Left colon (tissue), 2 donors: ENCODE measurements at places on chromosomes 12 and 14.

DNA sequence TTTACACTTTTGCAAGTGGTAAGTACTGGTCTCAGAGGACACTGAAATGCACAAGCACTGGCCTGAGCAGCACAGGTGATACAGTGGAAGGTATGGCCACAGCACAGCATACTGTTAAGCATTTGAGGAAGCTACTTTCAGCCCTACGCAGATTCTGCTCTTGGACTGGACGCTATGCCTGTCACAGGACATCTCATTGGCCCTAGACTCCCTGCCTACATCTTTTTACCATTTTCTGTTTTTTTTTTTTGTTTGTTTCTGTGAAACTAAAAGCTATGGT, 144.2 kb upstream of the ABCD2 start:
- no peak for DNase-seq

GRCh38 chr14:20278414-20278813, 27.3 kb downstream of the TTC5 start:
- DNase-seq = no peak

DNA sequence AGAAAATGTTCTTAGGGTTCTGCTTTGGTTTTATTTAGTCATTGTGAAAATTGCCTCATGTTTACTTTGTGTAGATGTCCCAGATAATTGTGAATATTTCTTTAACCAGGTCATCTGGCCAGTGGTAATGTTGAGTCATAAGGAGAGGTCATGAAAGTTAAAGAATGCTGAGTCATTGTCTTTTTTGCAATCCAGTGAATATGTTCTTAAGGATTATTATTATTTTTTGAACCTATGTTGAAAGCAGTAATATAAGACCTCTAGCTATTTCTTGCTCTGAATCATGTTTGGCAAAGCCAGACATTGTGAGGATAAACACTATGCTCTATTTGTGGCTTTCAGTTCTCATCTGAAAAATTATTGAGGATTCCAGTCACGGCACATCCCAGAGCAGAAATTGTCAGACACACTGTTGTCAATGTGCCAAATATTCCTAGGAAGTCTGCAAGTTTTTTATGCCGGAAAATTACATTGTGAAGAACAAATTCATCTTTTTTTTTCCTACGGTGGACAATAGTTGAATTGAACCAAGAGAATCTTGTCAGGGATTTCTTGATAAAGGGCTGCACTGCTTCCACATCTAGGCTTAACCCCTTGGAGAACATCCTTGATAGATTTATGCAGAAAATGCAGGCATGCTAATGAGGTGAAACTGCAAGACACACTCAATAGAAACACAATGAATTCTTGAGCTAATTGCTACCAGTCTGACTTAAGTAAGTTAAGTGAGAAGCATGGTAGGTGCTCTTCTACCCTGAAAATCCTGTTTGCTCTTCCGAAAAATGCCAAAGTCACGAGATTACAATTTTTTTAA, 369.6 kb downstream of the ATP23 start:
- no peak for DNase-seq

DNA sequence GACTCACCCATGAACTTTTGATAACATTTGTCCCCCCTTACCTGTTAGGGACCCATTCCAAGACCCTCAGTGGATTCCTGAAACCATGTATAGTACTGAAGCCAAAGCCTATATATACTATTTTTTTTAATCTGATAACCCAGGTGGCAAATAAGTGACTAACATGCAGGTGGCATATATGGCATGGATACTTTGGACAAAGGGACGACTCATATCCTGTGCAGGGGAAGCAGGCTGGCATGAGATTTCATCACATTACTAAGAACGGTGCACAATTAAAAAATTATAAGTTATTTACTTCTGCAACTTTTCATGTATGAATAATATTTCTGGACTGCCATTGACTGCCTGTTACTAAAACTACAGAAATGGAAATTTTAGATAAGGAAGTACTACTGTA, 880.1 kb upstream of the FBXO33 start:
- DNase-seq = no peak

DNA sequence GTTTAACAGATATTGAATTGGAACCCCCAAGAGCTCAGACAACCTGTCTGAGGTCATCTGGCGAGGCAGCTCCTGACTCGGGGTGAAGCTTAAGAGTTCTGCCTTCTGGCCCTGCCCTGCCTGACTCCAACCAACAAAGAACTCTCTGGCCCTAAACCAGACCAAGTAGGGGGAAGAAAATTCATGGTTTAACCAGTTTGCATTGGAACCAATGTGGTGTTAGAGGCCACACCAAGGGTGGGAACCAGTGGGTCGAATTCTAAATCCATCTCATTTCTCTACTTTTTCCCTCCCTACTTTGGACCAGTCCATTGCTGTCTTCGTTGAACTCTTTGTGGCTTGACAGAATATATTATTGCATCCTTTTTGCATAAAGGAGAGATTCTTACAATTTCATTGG, 30.4 kb upstream of the GSG1 start:
- no peak for DNase-seq

DNA sequence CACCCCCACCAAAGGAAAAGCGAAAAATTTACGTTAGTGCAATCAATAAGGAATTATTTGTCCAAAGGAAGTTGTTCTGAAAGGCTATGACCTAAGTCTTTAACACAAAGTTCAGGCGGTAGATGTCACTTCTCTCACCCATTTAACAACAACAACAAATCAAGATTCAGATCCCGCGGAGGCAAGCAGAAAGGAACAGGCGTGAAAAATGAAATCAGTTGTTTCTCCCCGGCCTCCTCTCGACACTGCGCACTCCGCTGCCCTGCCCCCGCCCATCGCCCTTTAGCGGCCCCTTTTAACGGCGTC, 1.4 kb downstream of the DENND5B start:
- DNase-seq = no peak

- DNase-seq = no peak
Measured at GRCh38 chr12:124031058-124031457, 58.0 kb downstream of the ZNF664 start.

DNA sequence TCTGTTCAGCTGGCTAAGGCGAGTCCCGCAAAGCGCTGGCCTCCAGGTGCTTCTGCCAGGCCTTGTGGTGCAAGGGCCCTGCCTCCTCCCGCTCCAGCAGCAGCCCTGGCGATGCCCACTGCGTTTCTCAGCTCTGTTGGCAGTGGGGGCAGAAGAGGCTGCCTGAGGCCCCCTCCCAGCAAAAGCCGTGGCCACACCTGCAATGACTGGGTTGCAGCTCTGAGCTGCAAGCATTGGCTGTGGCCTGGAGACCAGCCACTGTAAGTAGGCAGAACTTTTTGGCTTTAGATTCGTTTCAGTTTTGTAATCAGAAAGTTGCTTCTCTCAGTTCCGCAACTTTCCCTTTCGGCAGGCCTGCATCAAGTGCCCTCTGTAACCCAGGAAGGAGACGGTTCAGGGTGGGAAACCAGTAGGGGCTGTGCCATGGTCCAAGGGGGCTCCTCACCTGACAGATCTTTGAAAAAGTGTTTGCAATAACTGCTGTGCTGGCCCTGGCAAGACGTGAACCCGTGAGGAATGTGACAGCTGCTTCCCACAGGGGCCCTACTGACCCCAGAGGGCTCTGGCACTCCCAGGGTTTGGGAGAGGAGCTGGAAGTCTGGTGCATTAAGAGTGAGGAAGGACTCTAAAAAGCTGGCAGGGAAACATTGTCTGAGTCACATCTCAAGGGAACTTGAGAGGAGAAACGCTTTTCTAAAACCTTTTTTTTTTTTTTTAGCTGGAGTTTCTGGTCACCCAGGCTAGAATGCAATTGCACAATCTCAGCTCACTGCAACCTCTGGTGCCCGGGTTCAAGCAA, 54.5 kb upstream of the MAX start:
- no peak for DNase-seq

GRCh38 chr14:49464885-49465284, 121.3 kb downstream of the RPS29 start:
- DNase-seq = no peak

GRCh38 chr14:44309331-44309730, 197.8 kb downstream of the FSCB start:
- no peak for DNase-seq

DNA sequence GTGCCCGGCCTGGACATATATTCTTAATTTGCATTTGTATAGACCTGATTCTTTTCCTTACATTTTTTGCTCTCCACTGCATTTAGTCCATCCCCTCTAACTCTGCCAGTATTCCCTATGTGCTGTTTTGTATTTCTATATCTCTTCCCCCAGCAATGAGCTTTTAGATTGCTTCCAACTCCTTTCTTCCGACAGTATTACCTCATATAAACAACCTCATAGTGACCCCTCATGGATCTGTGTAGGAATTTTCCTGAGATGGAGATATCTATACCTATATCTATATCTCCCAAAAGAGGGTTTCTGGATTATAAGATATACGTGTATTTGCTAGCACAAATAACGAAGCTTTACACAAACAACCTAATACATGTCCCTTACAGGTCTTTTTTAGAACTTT, 161.9 kb downstream of the CRADD start:
- DNase-seq = no peak

- no peak for DNase-seq
Measured at GRCh38 chr14:58077621-58078020, 74.4 kb downstream of the ARMH4 start.
